Activated CD4-positive, alpha-beta memory T cell treated with anti-CD3 and anti-CD28 coated beads, Interleukin-2, amount 10 ng/mL, durations not matched to agents 7 days and 5 days (primary cell): ENCODE measurements at places on chromosomes 4 and X.

- no peak overlapping the region for H3K27ac ChIP-seq
- H3K4me3 ChIP-seq = no peak overlapping the region
- no peak for DNase-seq
- H3K36me3 ChIP-seq = no peaks in the 10 kb centered on the region
Observed at GRCh38 chr4:120130786-120131185, 64.1 kb upstream of the MAD2L1 start.

- peaks cover 29% of the 10 kb centered on the region for H3K36me3 ChIP-seq
- peak; percentile 92 for DNase-seq
- peaks cover 33% of the 10 kb centered on the region for H3K4me1 ChIP-seq
- no peak overlapping the region for H3K4me3 ChIP-seq
- H3K27ac ChIP-seq = no peak overlapping the region
- H3K27me3 ChIP-seq = no peaks in the 10 kb centered on the region
Observed at GRCh38 chr4:99949034-99949998, 759 bp downstream of the H2AZ1 start.

DNA sequence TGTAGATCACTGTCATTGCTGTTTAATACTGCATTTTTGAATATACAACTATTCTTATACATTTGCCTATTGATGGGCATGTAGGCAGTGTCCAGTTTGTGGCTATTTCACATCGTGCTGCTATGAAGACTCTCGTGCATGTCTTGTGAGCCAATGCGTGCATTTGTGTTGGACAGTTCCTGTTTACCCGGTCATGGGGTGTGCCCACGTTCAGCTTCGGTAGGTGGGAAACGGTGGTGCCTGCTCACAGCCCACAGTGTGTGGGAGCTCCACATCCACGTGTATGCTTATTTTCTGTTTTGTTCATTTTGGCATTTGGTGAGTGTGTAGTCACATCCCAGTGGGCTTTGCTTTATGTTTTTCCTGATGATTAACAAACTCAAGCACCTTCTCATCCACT, 19.7 kb upstream of the RNF212 start:
- H3K4me3 ChIP-seq = no peak overlapping the region
- H3K27me3 ChIP-seq = peaks cover 8% of the 10 kb centered on the region
- H3K36me3 ChIP-seq = no peaks in the 10 kb centered on the region

DNA sequence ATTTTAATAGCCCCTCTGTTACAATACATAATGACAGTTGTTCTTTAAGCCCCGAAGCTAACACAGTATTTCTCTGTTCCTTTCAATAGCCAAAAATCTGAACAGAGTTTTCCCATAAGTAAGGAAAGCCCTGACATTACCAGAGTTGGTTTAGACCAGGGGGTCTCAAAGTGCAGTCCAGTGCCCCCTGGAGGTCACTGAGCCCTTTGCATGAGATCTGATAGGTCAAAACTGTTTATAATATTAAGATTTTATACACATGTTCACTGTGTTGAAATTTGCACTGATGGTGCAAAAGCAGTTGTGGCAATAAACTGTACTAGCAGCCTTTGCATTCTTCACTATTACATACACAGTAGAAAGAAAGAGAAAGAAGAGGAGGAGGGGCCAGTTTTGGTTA, 177.1 kb downstream of the SPANXN3 start:
- H3K4me3 ChIP-seq = no peak overlapping the region
- no peak overlapping the region for H3K27ac ChIP-seq
- DNase-seq = no peak
- H3K36me3 ChIP-seq = no peaks in the 10 kb centered on the region
- H3K27me3 ChIP-seq = no peaks in the 10 kb centered on the region

DNA sequence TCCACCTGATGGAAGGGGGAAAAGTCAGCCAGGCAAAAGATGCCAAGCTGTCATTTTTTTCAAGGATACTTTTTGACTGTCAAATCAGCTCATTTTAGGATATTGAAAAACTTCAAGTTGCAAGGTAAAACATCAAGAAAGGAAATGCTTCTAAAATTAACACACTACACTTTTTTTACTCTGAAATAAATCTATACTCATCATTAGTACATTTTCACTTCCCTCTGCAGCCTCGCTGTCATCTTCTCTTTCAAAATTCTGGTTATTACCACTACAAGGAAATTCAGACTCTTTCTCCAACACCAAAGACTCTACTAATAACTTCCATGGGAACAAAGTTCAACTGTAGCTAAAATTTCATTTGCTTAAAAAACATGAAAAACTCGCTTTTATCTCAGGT, 41.6 kb downstream of the APBB2 start:
- H3K27me3 ChIP-seq = peaks cover 3% of the 10 kb centered on the region
- H3K36me3 ChIP-seq = no peaks in the 10 kb centered on the region
- no peaks in the 10 kb centered on the region for H3K4me1 ChIP-seq
- H3K4me3 ChIP-seq = no peak overlapping the region

DNA sequence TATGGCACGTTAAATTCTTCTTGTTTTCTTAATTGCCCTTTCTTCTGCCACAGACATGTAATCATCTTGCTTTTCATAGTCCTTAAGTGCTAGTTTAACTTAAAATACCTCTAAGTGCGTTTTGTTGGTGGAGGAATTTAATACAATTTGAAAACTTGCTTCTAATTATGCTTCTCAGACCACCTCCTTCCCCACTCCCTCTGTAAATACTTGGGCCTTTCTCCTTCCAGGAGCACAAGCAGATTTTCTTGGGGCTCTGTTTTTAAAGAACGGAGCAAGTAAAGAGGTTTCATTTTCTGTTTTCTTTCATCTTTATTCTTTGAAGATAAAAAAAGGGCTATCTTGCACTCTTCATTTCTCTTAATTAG, 559 bp upstream of the PCDH18 start:
- H3K4me3 ChIP-seq = no peak overlapping the region
- peaks cover 4% of the 10 kb centered on the region for H3K4me1 ChIP-seq
- no peaks in the 10 kb centered on the region for H3K27me3 ChIP-seq
- no peaks in the 10 kb centered on the region for H3K36me3 ChIP-seq
- no peak for DNase-seq
- H3K27ac ChIP-seq = no peak overlapping the region

DNA sequence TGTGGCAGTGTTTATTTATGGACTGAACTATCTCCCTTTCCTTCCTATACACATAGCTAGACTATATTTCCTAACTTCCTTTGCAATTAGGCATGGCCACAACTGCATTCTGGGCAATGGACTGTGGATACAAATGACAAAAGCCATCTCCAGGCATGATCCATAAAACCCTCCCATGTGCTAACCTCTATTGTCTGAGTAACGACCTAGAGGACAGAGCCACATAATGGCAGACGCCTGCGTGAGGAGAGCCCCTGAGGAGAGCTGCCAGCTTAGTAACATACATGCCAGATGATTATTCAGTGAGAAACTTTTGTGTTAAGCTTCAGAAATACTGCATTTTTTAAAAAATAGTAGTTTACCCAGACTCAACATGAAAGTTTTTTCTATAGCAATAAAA, 142.9 kb downstream of the ADGRA3 start:
- no peak overlapping the region for H3K4me3 ChIP-seq
- no peaks in the 10 kb centered on the region for H3K36me3 ChIP-seq
- H3K27ac ChIP-seq = no peak overlapping the region
- no peaks in the 10 kb centered on the region for H3K27me3 ChIP-seq

GRCh38 chr4:141587897-141588296, 48.5 kb upstream of the IL15 start:
- no peak overlapping the region for H3K27ac ChIP-seq
- peaks cover 2% of the 10 kb centered on the region for H3K27me3 ChIP-seq
- no peaks in the 10 kb centered on the region for H3K4me1 ChIP-seq

- H3K4me1 ChIP-seq = no peaks in the 10 kb centered on the region
- no peaks in the 10 kb centered on the region for H3K36me3 ChIP-seq
- H3K27ac ChIP-seq = no peak overlapping the region
- H3K27me3 ChIP-seq = peaks cover 3% of the 10 kb centered on the region
- no peak for DNase-seq
- no peak overlapping the region for H3K4me3 ChIP-seq
Observed at GRCh38 chrX:107804427-107804826, 21.2 kb upstream of the MID2 start.

GRCh38 chr4:54090404-54090803, 9.6 kb upstream of the GSX2 start:
- H3K36me3 ChIP-seq = peaks cover 4% of the 10 kb centered on the region
- no peak for DNase-seq
- H3K4me3 ChIP-seq = no peak overlapping the region
- H3K27ac ChIP-seq = no peak overlapping the region
- peaks cover 69% of the 10 kb centered on the region for H3K27me3 ChIP-seq

- H3K27ac ChIP-seq = no peak overlapping the region
- H3K36me3 ChIP-seq = peaks cover 22% of the 10 kb centered on the region
- no peaks in the 10 kb centered on the region for H3K27me3 ChIP-seq
- DNase-seq = no peak
- H3K4me1 ChIP-seq = no peaks in the 10 kb centered on the region
Observed at GRCh38 chr4:152917543-152918395, 18.4 kb upstream of the FHDC1 start.

DNA sequence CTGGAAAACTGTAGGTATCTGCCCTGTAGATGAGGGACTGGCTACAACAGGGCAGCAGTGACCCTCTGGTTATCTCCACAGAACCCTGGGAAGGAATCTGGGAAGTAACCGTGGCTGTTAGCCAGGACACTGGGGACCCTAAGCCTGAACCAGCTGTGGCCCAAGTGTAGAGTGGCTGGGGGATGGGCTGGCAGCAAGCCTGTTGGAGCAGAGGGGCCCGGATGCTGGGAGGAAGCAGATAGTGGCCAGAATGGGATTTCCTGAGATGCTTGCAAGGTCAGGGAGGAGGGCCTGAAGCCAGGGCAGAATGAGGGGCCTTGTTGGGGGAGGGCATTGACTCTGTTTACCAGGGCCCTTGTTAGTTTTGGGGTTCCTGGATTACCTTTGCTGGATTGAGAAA, 161.0 kb upstream of the EOLA2 start:
- H3K4me3 ChIP-seq = no peak overlapping the region
- no peaks in the 10 kb centered on the region for H3K27me3 ChIP-seq
- no peak for DNase-seq
- H3K27ac ChIP-seq = no peak overlapping the region

DNA sequence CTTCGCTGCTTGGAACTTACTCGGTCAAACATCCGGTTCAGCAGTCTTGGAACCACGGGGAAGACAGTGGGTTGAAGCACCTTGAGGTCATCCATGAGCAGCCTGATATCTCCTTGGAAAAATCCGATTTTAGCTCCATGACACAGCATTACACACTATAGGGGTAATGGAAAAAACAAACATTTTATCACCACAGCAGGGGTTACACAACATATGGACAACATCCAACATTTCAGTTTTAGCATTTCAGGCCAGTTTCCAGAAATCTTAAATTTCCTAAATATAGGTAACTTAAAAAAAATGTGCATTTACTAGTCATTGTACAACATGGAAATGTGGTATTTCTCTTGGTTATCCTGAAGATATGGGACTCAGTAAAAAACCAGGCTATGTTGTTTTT, 34.4 kb upstream of the CENPU start:
- H3K27me3 ChIP-seq = no peaks in the 10 kb centered on the region
- peaks cover 40% of the 10 kb centered on the region for H3K36me3 ChIP-seq
- no peak overlapping the region for H3K27ac ChIP-seq
- no peak for DNase-seq
- H3K4me3 ChIP-seq = no peak overlapping the region

GRCh38 chr4:157099506-157099905, 23.6 kb downstream of the GLRB start:
- H3K4me3 ChIP-seq = no peak overlapping the region
- no peak for DNase-seq
- H3K36me3 ChIP-seq = no peaks in the 10 kb centered on the region
- no peak overlapping the region for H3K27ac ChIP-seq
- no peaks in the 10 kb centered on the region for H3K4me1 ChIP-seq

GRCh38 chrX:150507251-150507856, 61.1 kb upstream of the MTM1 start:
- H3K4me1 ChIP-seq = no peaks in the 10 kb centered on the region
- no peak overlapping the region for H3K4me3 ChIP-seq
- H3K27ac ChIP-seq = no peak overlapping the region

DNA sequence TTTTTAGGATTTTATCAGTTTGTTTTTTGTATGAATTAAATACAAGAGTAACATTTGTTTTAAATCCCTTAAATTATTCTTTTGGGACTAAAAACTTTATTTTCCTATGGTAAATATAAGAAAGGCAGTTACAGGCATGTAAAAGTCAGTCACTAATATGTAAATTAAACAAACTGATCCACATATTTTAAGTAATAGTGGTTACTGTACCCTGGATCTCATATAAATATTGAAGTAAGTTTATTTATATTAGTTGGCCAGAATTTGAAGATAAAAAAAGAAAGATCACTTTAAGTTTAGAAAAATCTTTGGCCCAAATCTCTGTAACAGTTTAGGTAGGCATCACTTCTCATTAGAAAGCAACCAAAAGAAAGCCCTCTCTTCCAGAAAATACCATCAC, 45.8 kb downstream of the LDB2 start:
- no peaks in the 10 kb centered on the region for H3K36me3 ChIP-seq
- no peak for DNase-seq
- no peaks in the 10 kb centered on the region for H3K4me1 ChIP-seq
- peaks cover 2% of the 10 kb centered on the region for H3K27me3 ChIP-seq
- H3K4me3 ChIP-seq = no peak overlapping the region

- no peaks in the 10 kb centered on the region for H3K36me3 ChIP-seq
- H3K27me3 ChIP-seq = peaks cover 24% of the 10 kb centered on the region
- H3K4me3 ChIP-seq = peak overlapping the region; percentile 52
- peaks cover 11% of the 10 kb centered on the region for H3K4me1 ChIP-seq
- H3K27ac ChIP-seq = no peak overlapping the region
- no peak for DNase-seq
Observed at GRCh38 chrX:129653971-129654651, 645 bp downstream of the APLN start.

DNA sequence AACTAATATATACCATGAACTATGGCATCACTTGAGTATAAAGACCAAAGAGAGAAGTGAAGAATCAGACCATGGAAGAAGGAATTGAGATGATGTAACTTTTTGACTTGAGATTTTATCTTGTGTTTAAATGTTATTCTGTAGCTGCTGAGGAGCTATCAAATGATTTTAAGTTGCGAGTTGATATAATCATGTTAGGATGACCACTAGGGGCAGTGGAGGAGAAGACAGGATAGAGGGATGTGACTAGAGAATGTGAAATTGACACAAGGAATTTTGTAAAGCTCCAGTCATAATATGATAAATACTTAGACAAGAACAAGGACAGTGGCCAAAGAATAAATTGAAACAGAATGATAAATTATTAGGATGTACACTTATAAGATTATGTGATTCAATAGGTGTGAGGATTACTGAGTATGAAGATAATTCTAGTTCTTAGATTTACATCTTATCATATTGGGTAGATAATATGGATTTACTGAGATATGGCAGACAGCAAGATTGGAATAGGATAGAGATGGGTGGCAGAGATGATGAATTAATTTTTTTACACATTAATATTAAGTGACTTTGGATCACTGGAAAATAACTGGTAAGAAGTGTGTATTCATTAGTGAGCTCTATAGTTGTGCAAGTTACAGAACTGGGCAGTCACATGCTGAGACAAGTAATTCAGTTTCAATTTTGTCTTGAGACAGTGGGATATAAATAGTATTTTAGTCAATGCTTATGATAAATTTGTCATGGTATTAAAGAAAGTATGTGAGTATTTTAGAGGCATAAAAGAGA, 816.0 kb upstream of the PCDH10 start:
- H3K36me3 ChIP-seq = no peaks in the 10 kb centered on the region
- H3K27ac ChIP-seq = no peak overlapping the region
- no peak overlapping the region for H3K4me3 ChIP-seq
- H3K4me1 ChIP-seq = no peaks in the 10 kb centered on the region
- no peaks in the 10 kb centered on the region for H3K27me3 ChIP-seq

- no peak overlapping the region for H3K27ac ChIP-seq
- no peak overlapping the region for H3K4me3 ChIP-seq
- H3K27me3 ChIP-seq = no peaks in the 10 kb centered on the region
- H3K4me1 ChIP-seq = peaks cover 21% of the 10 kb centered on the region
Observed at GRCh38 chr4:152476796-152477195, 59.1 kb downstream of the FBXW7 start.
